Skin of body (tissue), 3 donors: ENCODE measurements at places on chromosomes 3 and 15.

GRCh38 chr15:88166082-88166993 lies 90.2 kb downstream of the NTRK3 start:
- no peak for DNase-seq

- no peak for DNase-seq
Observed at GRCh38 chr15:27201425-27201824, 230.4 kb downstream of the GABRG3 start.

- DNase-seq: peak; percentile 79
Observed at GRCh38 chr3:154122912-154123559, 1.8 kb downstream of the ARHGEF26 start.

DNA sequence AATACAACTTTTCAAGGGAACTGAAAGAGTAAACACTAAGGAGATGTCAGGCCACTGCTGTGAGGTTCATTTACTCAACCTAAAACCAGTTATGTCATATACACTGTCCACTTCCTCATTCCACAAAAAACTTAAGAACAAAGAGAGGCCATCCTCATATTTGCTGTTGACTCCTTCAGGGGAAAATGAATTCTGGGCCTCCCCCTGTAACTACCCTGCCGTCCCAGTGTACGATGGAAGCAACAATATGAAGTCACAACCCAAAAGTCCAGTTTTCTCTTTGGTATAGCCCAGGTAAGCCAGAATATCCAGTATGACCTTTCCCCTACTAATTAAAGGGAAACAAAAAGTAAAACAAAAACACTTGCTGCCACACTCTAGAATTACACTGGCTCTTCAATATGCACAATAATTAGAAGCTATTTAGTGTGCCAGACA lies 16.2 kb downstream of the CEP152 start:
- no peak for DNase-seq

GRCh38 chr3:15295506-15295905 lies 36.9 kb downstream of the SH3BP5 start:
- peak; percentile 68 for DNase-seq

DNA sequence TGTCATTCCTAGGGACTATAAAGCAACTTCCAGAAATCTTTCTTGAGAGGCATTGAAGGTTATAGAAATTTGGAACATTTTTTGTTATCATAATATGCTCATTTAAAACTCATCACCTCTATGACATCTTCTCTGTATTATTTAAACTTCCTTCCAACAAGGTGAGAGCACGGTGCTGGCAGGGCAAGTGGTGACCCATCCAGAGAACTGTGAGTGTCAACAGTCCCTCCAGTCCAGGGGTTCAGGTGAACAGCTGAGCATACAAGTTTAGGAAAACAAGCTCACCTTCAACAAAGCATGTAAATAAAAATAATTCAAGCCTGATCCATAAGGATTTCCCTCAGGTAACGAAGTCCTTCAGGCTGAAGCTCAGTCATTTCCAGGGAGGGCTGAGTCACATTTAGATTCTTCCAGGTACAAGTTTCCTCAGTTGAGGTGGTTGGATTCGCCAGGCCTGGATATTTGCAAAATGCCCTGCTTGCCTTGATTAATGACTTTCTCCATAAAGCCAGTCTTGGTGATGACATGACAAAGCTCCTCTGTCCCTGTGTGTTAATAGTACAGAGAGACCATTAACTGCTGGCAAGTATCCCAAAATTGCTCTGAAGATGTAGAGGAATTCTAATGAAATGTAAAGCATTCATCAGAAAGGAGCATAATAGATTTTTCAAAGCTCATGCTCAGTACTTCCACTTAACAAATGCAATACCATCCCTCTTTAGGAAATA lies 263.6 kb upstream of the GADL1 start:
- DNase-seq: no peak

DNA sequence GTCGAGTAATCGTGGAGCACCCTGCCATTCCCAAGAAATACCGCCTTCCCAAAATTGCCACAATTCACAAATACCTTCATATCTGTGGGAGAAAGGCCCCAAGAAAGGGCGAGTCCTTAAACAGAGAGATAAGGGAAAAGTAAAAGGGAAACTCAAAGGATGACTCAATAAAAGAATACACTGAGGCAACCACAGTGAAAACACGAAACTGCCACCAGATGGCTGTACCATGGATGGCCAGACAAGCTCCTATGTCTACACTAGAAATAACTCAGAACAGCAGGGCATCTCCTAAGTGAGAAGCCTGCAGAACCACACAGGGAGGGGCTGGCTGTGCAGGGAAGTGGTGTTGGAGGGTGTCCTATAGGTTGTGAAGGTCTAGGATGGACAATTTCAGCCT lies 25.0 kb downstream of the SRGAP3 start:
- DNase-seq: no peak

- DNase-seq: peak; percentile 35
Observed at GRCh38 chr15:71730277-71731144, 79.8 kb upstream of the NR2E3 start.

- DNase-seq: no peak
Observed at GRCh38 chr3:156425651-156426050, 129.3 kb downstream of the SSR3 start.

- no peak for DNase-seq
Observed at GRCh38 chr3:48412375-48413001, 17.4 kb downstream of the PLXNB1 start.

DNA sequence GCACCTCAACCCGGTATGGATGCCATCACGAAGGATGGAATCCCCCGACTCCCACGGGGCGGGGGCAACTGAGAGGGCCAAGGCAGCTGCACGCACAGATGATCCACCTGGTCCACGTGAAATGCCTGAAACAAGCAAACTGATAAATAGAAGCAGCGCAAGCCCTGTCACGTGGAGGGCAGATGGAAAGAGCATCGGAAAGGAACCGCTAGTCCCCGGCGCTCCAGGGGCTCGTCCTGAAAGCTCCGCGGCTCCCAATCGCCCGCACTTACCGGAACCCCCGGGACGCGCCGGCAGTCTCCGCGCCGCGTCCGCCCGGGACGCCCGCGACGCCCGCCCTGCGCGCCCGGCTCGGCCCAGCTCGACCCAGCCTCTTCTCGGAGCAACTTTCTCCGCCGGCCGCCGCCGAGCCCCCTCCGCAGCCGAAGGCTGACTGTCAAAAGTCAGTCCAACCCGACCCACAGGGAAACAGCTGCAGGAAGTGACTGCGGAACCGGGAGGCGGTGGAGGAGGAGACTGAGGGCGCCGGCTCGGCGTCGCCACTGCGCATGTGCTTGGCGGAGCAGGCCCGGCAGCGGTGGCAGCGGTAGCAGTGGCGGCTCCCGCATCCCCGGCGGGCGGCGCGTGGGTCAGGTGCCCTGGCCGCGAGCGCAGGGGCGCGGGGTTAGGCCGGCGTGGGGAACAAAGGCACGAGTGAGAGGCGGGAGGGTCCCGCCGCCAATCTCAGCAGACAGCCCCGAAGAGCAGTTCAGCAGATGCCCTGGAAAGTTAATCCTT lies at the start of gene ZMAT3:
Gene ZMAT3 (minus strand): TSS at position 487 of the 777 bp plus-strand sequence. CDS start 4,057 bp downstream, outside the sequence.
- DNase-seq: peak; percentile 66

GRCh38 chr15:59294574-59295260 lies 78.0 kb downstream of the MYO1E start:
- no peak for DNase-seq

DNA sequence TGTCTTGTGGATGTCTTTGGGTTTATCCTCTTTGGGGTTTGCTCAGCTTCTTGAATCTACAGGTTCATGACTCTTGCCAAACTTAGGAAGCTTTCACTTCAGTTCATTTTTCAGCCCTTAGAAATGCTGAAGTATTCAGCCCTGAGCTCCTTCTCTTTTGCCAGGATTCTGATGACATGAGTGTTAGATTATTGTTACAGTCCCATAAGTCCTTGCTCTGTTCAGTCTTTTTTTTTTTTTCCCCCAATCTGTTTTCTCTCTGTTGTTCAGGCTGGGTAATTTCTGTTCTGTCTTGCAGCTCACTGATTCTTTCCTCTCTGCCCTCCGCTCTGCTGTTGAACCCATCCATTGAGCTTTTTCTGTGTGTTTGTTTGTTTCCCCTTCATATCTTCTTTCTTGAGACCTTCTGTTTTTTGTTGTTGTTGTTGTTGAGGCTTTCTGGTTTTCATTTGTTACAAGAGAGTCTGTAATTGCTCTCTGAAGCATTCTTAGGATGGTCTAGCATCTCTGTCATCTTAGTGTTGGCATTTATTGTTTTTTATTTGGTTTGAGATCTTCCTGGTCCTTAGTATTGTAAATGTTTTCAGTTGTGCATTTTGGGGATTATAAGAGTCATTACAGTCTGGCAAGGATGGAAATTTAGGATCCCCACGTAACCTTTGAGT lies 18.4 kb downstream of the LRCH3 start:
- peak; percentile 69 for DNase-seq

GRCh38 chr15:94476686-94477085 lies 245.3 kb downstream of the MCTP2 start:
- DNase-seq: no peak

DNA sequence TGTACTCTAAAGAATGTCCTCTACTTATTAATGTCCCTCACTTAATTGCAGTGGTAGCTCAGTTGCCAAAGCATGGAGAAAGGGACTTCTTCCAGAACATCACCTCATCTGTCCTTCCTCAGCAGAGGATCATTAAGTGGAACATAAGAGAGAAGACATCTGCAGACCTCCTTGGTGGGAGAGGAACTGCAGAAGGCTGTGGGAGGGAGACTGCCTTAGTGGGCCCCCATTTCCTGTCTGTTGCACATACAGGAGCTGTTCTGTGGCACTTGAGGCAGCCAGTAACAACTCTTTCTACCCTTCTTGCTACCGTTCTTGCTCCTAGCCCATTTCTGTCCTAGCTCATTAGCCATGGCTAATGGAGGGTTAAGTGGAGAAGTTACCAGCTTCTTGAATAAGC lies 33.6 kb downstream of the HPS3 start:
- no peak for DNase-seq

DNA sequence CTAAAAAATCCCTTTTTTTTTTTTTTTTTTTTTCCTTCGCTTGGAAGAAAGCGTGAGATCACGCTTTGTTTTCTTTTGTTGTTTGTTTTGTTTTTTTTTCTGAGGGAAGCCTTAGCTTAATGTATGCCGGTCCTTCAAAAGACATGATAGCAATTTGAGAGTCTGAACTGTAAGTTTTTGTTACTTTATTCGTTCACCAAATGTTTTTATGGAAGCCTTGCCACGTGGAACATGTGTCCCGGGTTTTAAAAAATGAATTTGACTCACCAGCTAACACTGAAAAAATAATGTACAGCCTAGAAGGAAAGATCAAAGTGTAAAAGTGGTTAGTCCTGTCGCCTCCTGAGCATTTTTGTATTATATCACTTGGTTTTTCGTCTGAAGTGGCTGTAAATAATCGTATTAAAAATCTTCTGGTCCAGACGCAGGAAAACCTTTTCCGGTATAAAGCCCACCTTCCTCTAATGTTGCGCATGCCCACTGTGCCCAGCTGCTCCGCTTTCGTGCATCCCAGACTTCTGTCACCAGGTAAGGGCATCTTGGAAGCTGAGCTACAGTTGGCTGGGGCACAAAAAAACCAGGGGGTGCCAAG lies 795 bp upstream of the MYNN start:
- DNase-seq: peak; percentile 93

GRCh38 chr3:57963811-57964346 lies 44.3 kb upstream of the FLNB start:
- DNase-seq: no peak

DNA sequence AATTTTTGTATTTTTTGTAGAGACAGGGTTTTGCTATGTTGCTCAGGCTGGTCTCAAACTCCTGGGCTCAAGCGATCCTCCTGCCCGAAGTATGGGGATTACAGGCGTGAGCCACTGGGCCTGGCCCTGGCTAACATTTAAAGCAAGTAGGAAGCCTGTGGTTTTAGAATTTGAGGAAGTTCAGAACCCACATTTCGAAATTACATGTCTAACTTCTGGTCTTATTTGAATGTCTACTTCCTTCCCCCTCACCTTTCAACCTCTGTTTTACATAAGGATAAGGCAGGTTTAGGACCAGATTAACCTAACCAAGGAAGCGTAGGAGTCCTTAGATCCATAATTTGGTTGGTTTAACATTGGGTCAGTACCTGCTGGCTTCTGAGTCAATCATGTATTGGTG lies 120.5 kb upstream of the PROK2 start:
- no peak for DNase-seq

GRCh38 chr15:83200162-83200561 lies 7.5 kb downstream of the HDGFL3 start:
- DNase-seq: no peak

DNA sequence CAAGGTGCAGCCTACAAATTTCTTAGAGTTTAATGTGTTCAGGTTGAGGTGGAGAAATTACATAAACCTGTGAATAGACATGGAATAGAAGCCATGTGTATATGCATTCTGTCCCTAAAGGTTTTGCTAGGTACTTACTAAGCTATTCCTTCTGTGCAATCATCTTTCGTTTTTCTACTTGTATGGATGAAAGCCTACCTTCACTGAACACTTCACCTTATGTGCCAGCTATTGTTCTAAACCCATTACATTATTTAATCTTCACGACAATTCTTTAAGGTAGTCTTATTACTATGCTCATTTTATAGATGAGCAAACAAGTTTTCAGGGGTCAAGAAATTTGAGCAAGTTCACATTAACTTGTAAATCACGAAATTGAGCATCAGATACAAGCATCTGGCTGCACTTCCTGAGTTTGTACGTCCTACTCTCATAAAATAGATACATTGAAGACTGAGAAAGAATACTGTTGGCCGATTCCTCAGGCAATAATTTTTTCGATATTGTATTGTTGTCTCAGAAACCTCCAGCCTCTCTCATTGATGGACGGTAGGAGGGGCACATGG lies 635 bp upstream of the RCN2 start:
- no peak for DNase-seq

DNA sequence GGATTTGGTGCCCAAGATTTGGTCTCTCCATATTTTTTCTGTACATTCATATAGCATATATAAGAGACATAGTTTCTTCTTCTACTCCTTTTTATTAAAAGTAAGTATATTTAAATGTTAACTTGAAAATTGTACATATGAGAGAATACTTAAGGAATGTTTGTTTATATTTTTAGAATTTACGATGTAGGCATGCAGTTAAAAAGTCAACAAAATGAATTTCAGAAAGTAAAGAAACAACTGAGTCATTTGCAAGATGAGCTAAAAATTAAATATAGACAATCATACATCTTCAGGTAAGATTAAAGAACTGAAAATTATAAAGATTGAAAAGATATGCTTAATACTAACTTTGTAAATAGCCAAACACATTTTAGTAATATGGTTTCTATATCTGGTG lies 94.2 kb downstream of the LEKR1 start:
- DNase-seq: no peak

GRCh38 chr3:139020036-139020867 lies 474 bp downstream of the PRR23B start:
- DNase-seq: no peak

- no peak for DNase-seq
Observed at GRCh38 chr15:78170848-78171773, 21.9 kb downstream of the IDH3A start.

DNA sequence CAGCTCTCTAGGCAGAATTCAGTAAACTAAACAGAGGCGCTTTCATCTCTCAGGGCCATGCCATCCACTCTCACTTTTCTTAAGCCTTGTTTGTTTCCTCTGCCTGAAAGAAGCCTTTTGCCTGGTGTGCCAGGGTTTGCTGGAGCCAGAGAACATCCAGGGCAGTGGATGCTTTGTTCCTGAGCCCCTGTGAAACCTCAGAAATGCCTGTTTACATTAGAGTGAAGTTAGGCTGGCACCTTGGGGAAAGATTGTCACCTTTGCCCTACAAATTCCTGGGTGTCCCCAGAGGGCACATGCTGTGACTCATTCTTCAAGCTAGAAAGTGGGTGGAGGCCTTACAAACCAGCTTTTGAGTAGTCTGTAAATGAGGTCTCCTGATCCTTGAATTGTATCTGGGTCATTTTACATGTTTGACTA lies 10.7 kb upstream of the TRAK1 start:
- DNase-seq: no peak

- no peak for DNase-seq
Observed at GRCh38 chr3:44125246-44125645, 116.4 kb upstream of the TOPAZ1 start.

GRCh38 chr3:87370007-87370406 lies 93.6 kb upstream of the POU1F1 start:
- no peak for DNase-seq
